Forelimb muscle (tissue), 1 donor: ENCODE measurements at places on chromosomes 6 and 20.

GRCh38 chr6:23735151-23735550 is 390.9 kb upstream of the NRSN1 start:
- no peak for DNase-seq

DNA sequence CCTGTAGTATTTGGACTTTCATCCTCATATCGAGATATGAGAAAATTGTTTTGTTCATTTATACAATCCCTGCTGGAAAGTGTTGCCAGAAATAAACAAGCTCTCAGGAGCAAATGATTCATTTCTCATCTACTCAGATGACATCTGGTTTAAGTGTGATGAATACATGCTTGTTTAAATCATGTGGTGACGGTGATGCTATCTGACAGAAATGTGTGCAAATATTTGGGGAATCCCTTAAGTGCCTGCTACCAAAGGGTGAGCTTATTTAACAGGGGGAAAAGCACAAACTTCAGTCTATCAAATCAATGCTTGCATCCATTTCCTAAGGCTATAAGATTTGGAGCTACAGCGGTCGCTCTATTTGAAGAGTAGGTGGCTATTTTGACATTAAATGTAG is 368.3 kb upstream of the SASH1 start:
- DNase-seq: no peak

GRCh38 chr20:16808796-16809195 is 60.6 kb downstream of the OTOR start:
- no peak for DNase-seq

- DNase-seq: no peak
These were observed 442.2 kb upstream of the MAN1A1 start for GRCh38 chr6:119791736-119792135.

GRCh38 chr6:2192976-2193375 is 52.4 kb downstream of the GMDS start:
- DNase-seq: no peak

DNA sequence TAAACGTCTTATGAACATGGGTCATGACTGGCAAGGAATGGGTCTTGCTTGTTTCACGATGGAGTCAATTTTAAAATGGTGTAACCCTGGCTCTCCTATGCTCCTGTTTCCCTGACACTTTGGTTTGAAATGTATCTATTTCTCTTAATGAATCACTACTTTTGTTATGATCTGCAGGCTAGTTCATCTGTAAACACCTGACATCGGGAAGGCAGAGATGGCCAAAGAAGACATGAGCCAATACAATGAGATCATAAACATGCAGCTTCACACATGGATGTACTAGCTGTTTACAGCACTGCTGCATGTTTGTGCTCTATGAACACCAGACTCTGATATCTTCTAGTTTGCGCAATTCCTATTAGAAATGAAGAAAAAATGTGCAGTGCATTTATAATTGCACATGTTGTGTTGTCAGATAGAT is 11.0 kb upstream of the RAD21L1 start:
- DNase-seq: no peak

- DNase-seq: peak; percentile 71
These were observed 94.5 kb upstream of the PTPN1 start for GRCh38 chr20:50415516-50416268.

GRCh38 chr6:8157839-8158238 is 55.5 kb upstream of the EEF1E1 start:
- DNase-seq: no peak

DNA sequence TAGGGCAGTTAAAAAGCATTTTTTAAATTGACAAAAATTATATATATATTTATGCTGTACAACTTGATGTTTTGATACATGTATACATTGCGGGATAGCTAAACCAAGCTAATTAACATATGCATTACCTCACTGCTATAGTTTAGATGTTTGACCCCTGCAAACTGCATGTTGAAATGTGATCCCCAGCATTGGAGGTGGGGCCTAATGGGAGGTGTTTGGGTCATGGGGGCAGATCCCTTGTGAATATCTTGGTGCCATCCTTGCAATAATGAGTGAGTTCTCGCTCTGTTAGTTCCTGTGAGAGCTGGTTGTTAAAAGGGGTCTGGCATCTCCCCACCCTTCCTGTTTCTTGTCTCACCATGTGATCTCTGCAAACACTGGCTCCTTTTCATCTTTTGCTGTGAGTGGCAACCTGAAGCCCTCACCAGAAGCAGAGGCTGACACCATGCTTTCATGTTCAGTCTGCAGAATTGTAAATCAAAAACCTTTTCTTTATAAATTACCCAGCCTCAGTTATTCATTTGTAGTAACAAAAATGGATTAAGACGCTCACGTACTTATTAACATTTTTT is 111.8 kb downstream of the MCHR2 start:
- DNase-seq: no peak

GRCh38 chr6:22113026-22113766 is 183.6 kb downstream of the PRL start:
- no peak for DNase-seq

- no peak for DNase-seq
These were observed 12.2 kb upstream of the LAMA2 start for GRCh38 chr6:128870746-128871145.

DNA sequence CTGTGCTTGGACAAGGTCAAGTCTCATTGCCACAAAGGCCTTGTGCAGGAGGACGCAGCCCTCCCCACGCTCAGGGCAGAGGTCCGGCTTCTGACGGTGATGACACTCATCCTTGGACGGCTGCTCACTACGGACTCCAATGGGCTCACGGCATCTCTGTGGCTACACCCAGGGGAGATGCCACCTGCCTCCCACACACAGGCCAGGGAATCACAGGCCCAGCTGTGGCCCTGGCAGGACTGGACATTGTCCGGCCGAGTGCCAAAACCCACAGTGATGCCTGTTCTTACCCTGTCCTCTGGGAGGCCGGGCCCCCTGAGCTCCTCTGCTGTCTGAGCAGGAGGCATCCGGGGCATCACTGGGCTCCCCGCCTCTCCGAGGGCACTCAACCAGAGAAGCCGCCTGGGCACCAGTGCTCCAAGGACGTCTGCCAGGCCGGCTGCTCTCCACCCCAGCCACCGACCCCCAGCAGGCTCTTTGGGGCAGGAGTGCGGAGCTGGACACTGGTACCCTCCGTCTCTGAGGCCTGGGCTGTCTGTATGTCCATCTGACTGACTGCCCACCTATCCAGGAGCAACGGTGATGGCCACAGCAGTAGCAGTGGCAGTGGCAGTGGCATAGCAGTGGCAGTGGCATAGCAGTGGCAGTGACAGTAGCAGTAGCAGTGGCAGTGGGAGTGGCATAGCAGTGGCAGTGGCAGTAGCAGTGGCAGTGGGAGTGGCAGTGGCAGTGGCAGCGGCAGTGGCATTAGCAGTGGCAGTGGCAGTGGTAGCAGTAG is 1.9 kb downstream of the RBBP8NL start:
- no peak for DNase-seq

- DNase-seq: no peak
These were observed 5.6 kb upstream of the RPS21 start for GRCh38 chr20:62381202-62381797.

DNA sequence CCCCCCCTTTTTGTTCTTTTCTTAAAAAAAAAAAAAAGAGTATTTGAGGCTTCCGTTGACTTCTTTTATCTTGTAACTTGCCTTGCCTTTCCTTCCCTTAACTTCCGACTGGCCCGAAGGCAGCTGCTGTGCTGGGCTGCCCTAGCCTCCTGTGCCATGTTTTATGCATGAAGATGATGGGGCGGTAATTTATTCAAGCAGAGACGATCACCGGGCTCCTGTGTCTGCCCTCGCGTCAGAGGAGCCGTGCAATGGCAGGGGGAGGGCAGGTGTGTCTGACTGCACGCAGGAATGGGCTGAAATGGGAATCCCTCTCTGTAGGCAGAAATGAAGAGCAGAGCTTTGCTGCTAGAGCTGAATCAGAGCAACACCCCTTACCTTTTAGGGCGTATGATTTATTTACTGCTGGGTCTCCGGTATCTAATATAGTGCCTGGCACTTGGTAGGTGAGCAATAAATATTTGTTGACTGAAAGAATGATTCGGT is 106.3 kb upstream of the RIPOR2 start:
- DNase-seq: no peak

DNA sequence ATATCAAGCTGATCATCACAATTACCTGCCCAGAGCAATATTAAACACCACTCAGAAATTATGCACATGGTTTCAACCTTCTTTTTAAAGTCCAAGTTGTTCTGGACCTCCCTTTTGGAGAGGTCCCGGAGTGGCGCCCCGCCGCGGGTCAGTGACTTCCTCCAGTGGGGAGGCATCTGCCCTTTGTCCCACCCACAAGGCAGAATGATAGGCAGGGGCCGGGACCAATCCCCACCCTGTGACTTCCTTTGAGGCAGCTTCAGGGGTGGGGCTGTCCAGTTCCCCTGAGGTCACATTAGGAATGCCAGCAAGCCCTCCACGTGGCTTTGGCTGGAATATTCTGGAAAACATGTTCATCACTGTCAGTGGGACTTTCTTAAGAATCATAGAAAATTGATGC is 207.0 kb downstream of the ANKRD60 start:
- no peak for DNase-seq

GRCh38 chr6:142421285-142422117 is 119.7 kb downstream of the ADGRG6 start:
- DNase-seq: no peak

DNA sequence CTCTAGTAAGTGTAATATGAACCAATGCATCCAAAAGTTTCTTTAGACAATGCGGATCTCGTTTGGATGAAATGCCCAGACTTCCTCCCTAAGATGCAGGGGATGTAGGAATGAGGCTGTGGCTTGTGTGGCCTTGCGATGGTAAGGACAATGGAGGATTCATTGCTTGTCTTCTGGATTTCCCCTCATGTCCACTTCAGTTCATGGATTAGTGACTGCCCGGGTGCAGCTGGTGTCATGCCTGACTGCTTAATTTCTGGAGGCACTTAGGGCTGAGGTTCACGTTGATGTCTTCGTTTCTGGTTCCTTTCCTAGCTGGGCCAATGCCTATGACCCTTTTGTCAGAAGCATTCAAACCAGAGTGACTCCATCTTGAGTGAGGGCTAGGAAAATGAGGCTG is 93.8 kb downstream of the SCP2D1 start:
- no peak for DNase-seq

GRCh38 chr6:137641474-137642077 is 147.4 kb upstream of the OLIG3 start:
- peak; percentile 43 for DNase-seq

DNA sequence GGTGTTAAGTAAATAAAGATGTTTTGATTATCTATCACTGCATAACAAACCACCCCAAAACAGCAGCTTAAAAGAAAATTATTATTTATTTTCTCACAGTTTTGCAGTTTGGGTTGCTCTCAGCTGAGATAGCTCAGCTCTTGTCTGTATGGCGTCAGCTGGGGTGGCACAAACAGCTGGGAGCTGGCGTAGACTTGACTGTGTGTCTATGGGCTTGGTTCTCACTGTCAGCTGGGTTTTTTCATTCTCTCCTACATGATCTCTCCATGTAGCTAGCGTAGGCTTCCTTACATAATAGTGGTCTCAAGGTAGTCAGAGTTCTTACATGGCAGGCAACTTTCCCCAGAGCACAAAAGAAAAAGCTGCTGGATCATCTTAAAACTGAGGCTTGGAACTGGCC is 6.5 kb upstream of the TMEM74B start:
- DNase-seq: no peak

DNA sequence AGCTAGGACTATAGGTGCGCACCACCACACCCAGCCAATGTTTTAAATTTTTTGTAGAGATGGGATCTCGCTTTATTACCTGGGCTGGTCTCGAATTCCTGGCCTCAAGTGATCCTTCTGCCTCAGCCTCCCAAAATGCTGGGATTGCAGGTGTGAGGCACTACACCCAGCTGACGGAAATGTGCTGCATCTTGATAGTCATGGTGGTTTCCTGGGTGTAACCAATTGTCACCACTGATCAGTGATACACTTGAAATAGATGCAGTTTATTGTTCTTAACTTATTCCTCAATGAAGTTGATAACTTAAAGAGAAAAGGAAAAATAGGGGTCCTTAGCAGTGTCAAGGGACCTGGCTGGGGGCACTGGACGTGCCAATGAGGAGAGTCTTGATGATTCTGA is 92.4 kb downstream of the PPP1R14C start:
- DNase-seq: no peak

DNA sequence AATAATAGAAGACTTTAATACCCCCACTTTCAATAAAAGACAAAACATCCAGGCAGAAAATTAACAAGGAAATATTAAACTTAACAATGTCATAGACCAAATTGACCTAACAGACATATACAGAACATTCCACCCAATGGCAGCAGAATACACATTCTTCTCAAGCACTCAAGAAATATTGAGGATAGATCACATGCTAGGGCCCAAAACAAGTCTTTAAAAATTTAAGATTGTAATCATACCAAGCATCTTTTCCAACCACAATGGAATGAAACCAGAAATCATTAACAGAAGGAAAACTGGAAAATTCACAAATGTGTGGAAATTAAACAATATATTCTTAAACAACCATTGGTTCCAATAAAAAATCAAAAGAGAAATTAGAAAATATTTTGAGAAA is 161.0 kb downstream of the COL12A1 start:
- DNase-seq: no peak

- no peak for DNase-seq
These were observed 1011.2 kb upstream of the CITED2 start for GRCh38 chr6:140385679-140386078.

DNA sequence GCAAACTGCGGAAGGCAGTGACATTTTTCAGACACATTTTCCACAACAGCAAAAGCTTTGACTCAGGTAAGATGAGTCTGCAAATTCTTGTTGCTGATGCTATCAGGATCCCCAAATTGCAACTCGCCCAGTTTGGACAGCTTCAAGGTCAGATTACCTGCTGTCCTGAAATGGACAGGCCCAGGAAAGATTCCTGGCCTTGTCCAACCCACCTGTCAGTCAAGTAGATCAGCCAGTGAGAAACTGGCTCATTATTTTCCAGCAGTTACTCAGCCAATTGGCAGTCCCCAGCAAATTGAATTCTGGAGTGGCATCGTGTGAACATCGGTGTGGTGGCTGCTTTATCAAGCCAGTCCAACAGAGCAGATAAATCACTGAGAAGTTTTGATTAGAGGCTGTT is 84.5 kb upstream of the SNAP25 start:
- DNase-seq: no peak

- DNase-seq: no peak
These were observed 73.3 kb downstream of the HUS1B start for GRCh38 chr6:583635-584034.

DNA sequence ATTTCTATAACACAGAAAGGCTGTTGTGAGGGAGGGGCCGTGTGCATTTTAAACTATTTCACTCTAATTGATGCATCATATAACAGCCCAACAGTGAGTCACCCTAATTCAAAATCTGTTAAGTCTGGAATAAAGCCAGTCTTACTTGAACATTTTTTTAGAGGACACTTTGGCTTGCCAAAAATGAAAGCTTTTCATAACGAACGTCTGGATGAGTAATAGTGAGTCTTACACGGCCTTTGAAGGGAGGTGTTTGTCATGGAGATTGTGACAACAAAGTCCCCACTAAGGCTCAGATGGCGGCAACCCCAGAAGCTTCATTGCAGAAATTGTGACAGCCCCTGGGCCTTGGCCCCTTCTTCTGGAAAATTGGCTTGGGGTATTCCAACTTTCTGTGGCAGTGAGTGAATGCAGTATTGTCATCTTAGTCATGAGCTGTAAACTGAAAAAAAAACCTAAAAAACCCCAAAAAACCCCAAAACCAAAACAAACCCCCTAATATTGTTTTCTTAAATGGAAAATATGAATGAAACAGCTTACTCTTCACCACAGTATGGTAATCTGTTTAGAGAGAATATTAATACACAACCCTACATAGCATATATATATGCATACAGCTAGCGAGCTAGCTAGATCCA is 92.6 kb upstream of the CLDN20 start:
- no peak for DNase-seq
